ENCODE measurements at places on chromosomes 6 and 20.

DNA sequence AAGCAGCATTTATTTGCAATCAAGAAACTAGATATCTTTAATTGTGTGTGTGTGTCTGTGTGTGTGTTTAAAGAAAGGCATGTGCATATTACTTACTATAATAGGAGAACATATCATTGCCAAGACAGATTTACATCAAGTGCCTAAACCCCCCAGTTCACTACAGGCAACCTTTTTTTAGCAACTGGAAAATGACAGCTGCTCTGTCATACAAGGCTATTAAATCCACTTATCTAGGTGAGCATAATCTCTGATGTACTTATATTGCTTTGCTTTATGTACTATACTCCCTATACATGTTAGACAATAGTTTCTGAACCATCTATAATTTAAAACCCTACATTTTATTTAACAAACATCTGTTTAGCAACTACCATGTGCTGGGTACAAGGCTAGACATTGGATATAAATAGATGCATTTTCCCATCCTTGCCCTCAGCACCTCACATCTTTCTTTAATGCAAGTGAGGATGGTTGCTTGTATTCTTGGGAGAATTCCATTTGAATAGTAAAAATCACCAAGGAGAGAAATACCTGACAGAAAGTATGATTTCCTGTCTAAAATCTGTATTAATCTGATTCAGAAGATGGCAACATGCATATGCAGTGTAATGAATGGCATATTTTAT is 398.3 kb downstream of the LAMA2 start:
- DNase-seq, result no peak

- no peak for DNase-seq
These were observed 6.4 kb downstream of the PLTP start for GRCh38 chr20:45905505-45906079.

- DNase-seq, result no peak
These were observed 20.0 kb upstream of the PHF3 start for GRCh38 chr6:63615590-63615989.

GRCh38 chr6:39884696-39885095 is 49.6 kb downstream of the MOCS1 start:
- no peak for DNase-seq

DNA sequence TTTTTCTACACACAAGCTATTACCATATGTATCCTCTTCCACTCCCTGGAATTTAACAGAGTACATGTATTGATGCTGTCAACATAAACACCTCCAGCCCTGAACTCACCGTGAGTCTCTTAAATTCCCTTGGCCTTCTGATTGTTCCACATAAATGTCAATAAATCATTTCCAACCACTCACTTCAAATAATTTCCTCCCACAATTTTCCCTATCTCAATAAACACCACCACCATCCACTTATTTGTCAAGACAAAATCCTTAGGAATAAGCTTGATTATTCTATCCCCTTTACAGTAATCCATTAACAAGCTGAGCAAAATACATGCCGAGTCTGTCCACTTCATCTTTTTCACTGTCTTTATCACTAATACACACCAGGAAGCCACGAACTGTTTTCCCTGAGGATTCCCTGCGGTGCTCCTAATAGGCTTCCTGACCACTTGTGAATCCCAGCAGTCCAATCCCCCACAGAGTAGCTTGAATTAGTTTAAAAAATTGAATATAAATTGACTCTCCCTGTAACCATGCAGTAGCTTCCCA is 19.2 kb downstream of the HLA-DRB1 start:
- no peak for DNase-seq

DNA sequence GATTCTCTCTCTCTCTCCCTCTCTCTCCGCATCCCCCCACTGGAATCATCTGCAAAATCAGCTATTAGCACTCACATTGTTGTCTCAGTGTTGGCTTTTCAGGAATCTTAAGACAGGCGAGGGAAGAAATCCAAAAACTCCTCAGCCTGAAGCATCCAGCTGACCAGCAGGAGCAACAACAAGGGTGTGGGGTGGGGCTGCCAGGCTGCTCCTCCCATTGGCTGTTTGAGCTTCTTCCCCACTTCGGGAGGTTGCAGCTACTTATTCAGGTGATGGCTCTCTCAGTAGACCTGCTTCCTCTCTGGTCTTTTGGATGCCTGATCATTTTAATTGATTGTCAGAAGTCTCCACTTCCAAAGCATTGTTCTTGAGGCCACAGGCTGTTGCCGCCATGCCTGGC is 24.1 kb upstream of the SLC32A1 start:
- no peak for DNase-seq

GRCh38 chr20:24829649-24830370 is 119.3 kb upstream of the CST7 start:
- DNase-seq, result no peak

GRCh38 chr20:35006009-35006408 is 50.3 kb downstream of the MYH7B start:
- DNase-seq, result no peak

- no peak for DNase-seq
These were observed 106.8 kb upstream of the ARMC2 start for GRCh38 chr6:108741331-108741989.

GRCh38 chr6:157756708-157757429 is 66.2 kb upstream of the SNX9 start:
- peak; percentile 77 for DNase-seq

DNA sequence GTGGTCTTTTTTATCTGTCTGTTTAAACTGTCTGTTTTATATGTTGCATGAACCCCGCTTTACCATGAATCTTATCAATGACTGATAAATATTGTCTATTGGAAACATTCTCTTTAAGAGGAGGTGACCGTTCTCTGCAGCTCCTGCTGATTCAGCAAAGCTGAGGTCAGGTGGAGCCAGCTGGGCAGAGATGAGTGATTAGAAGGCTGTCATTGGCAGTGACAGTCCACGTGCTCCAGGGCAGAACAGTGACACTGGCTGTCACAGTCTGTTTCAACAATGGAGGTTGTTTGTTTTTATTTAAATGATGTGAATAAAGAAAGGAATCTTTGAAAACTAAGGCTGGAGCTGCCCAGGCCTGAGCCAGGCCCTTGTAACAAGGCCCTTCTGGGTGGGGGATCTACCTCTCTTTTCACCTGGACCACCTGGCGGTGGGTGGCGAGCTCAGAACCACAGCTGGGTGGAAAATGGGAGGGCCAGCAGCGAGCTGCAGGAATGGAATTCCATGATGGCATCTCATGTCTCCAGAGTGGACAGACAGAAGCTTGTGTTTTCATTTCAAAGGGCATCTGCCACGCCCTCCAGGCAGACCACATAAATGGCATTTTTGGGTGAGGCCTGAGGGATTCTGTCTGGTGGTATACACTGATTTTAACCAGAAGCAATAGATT is 12.6 kb downstream of the SYNJ2 start:
- no peak for DNase-seq

- no peak for DNase-seq
These were observed 4.3 kb downstream of the GFRA4 start for GRCh38 chr20:3658716-3659491.

DNA sequence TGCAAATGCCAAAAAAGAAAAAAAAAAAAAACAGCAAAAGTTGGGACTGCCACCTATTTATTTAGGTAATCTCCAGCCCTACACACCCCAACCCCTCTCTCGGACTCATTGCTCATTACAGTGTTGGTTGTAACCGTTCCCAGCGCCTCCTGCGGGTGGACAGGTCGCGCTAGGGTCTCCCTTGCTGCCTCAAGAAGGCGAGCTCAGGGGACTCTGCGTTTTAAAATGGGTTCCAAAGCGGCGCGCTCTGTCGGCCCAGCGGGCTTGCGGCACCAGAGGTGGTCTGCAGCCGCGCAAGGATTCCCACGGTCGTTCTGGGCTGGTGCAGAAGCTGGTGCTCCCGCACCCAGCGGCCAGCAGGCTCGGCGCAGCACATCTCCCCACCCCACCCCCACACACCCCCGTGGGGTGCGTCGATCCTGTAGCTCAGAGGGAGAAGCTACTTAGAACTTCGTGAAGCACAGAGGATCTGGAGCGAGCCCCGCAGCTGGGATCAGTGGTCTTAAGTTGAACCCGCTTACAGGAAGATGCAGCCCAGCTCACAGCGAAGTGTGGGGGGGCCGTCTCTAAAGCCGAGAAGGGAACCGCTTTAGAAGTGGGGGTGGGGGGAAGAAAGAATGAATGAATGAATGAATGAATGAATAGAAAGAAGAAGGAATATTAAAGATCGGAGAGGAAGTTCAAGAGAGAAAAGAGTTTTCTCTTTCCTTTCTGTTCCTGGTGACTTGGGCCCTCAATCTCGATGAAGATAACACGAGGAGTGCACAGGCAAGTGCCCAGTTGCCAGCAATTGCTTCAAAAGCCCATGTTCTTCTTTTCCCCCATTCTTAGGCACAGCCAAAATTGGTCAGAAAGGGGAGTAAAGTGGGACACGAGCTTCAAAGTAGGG is 780 bp downstream of the TFAP2A start:
- DNase-seq, result no peak

DNA sequence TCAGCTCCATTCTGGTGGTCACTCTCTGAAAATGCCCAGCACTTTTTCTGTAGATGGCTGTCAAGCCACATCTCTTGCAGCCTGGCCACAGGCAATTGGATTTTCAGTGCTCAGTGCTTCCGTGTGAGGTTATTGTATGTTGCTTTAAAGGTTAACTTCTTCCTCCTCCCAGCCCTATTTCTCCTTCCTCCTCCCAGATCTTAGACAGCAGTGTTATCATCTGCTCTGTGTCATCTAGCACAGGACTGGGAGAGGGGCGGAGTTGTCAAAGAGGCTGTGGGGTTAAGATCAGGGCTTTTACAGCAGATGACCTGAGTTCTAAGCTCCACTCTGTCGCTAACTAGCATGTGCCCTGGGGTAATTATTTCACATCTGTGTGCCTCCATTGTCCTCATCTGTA is 129.0 kb downstream of the PHACTR3 start:
- DNase-seq, result no peak

- DNase-seq, result no peak
These were observed 44.4 kb downstream of the ZMYND8 start for GRCh38 chr20:47311967-47312681.

- no peak for DNase-seq
These were observed 92.4 kb upstream of the B3GAT2 start for GRCh38 chr6:71049198-71049770.

DNA sequence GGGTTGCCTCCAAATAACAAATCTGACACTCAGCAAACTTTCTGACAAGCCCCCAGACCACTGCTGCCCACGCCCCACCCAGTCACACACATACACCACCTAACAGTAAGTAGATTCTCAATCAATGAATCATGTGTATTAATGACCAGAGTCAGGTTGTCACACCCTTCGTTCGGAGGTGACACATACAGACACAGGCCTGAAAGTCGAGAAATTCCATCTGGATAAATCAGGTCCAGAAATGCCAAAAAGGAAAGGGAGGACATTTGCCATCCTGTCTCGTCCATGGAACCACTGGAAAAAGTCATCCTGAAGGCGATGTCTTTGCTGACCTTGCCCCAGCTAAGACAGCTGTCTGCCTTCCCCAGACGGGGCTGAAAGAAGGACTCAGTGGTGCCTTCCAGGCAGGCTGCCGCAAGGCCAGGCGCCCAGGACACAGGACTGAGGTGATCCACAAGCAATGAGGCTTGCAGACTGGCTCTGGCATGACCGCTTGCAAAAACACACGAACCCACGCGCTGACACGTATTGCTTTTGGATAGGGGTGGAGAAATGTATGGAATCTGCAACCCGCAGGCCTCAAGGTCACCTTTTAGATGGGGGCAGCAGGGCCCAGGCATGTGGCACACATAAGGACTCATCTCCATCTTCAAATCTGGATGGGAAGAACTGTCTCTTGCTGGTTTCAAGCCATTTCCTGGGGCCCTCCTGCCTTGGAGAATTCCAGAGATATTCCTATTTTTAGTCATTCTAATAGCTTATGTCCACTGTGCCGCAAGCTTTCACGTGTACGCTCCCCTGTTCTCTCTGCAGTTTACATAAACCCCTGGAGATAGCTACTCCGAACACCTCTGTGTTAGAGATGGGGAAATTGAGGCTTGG is 9.0 kb downstream of the NFATC2 start:
- DNase-seq, result no peak

GRCh38 chr6:82337688-82338257 is 25.8 kb upstream of the TPBG start:
- DNase-seq, result no peak

DNA sequence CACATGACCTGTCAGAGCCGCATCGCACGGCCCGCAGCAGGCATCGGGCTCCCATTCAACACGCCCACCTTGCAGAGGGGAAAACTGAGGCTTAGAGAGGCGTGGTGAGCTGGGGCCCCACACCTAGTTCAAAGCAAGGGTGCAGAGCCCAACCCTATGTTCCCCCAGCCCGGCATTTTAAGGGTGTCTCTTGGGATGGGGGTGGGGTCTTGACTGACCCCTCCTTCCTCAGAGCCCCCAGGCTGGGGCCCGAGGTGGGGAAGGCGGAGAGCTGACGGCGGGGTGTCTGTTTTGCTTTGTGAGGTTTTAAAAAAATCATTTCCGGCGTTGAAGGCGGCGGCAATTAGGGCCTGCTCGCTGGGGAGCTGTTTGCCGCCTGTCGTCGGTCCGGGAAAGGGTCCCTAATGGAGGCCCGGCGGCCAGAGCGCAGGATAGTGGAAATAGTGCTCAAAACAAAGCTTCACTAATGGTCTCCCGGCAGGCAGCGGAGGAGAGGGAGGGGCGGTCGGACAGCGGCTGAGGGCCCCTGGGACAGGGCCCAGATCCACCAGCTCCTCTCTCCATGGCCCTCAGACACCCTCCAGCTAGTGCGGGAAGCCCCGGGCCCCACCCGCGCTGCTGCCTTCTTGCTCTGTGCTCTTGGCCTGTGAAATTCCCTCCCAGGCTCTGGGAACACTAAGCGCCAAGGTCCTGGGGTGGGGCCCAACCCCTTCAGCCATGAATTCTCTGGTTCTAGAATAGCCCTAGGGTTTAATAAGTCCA is 11.9 kb downstream of the VSTM2L start:
- no peak for DNase-seq

GRCh38 chr6:20952699-20953474 is 418.6 kb downstream of the CDKAL1 start:
- DNase-seq, result no peak
